HTR-8/SVneo (cell line): ENCODE measurements at places on chromosomes 1 and 21.

- no peak for DNase-seq
Observed at GRCh38 chr1:232057217-232057895, 430.8 kb downstream of the DISC1 start.

GRCh38 chr1:41616563-41616962 is 132.1 kb upstream of the EDN2 start:
- no peak for DNase-seq

DNA sequence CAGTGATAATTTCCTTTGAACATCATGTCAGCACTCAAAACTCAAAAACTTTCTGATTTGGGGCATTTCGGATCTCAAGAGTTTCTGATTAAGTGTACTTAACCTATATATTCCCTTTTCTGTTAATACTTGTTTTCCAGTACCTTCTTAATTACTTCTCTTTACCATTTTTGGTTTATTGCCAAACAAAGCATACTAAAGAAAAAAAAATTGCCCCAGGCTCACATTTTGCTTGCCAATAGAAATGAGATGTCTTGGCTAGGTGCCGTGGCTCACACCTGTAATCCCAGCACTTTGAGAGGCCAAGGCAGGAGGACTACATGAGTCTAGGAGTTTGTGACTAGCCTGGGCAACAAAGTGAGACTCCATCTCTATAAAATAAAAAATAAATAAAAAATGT is 4.8 kb downstream of the PSMD4 start:
- no peak for DNase-seq

GRCh38 chr1:56142301-56142700 is 437.1 kb downstream of the PLPP3 start:
- DNase-seq = no peak

- no peak for DNase-seq
Observed at GRCh38 chr1:194355488-194356106, 1169.2 kb upstream of the B3GALT2 start.

DNA sequence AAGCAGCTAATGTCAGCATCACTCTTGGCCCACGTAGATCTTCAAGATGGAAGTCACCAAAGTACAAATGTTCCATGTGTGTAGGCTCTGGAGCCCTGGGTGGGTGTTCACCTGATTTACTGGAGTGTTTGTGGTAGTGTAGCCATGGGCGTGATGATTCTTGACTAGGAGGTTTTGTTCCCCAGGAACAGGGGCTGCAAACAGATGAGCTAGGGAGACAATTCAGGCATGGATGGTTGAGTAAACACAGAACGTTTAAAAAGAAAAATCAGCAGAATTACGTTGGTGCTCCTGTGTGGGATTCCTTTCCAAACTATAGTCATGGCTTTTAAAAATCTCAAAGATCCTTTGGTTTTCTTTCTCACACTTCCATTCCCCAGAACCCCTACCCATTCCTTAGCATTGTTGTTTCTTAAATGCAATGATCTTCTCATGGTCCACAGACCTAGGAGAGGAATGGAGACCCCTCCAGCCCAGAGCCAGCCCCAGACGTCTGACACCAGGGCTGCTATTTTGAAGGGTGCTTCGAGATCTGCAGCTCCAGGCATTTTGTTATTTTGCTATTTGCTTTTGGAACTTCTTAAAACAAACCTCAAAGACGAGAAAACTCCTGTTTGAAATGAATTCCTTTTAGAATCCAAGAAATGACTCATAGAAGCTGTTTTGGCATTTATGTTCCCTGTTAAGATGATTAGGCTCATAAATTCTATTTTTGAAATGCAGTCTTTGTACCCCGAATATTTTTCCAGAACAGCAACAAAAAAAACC is 115.1 kb downstream of the ETS2 start:
- no peak for DNase-seq

- DNase-seq = no peak
Observed at GRCh38 chr21:40652436-40652835, 194.5 kb downstream of the DSCAM start.

- peak; percentile 53 for DNase-seq
Observed at GRCh38 chr1:28091043-28091781, 2.8 kb upstream of the EYA3 start.

DNA sequence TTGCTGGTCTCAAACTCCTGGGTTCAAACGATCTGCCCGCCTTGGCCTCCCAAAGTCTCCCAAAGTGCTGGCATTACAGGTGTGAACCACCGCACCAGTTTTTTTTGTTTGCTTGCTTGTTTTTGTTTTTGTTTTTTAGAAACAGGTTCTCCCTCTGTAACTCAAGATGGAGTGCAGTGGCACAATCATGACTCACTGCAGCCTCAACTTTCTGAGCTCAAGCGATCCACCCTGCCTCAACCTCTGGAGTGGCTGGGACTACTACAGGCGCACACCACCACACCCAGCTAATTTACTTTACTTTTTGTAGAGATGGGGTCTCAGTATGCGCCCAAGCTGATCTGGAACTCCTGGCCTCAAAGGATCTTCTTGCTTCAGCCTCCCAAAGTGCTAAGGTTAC is 47.3 kb upstream of the USP1 start:
- DNase-seq = no peak

GRCh38 chr1:179124873-179125272 is 43.0 kb downstream of the TOR3A start:
- DNase-seq = no peak

- DNase-seq = peak; percentile 60
Observed at GRCh38 chr1:219385787-219386427, 212.2 kb downstream of the LYPLAL1 start.

GRCh38 chr1:211895126-211895759 is 64.7 kb upstream of the LPGAT1 start:
- no peak for DNase-seq

- DNase-seq = no peak
Observed at GRCh38 chr1:165501330-165501969, 42.4 kb upstream of the LRRC52 start.

DNA sequence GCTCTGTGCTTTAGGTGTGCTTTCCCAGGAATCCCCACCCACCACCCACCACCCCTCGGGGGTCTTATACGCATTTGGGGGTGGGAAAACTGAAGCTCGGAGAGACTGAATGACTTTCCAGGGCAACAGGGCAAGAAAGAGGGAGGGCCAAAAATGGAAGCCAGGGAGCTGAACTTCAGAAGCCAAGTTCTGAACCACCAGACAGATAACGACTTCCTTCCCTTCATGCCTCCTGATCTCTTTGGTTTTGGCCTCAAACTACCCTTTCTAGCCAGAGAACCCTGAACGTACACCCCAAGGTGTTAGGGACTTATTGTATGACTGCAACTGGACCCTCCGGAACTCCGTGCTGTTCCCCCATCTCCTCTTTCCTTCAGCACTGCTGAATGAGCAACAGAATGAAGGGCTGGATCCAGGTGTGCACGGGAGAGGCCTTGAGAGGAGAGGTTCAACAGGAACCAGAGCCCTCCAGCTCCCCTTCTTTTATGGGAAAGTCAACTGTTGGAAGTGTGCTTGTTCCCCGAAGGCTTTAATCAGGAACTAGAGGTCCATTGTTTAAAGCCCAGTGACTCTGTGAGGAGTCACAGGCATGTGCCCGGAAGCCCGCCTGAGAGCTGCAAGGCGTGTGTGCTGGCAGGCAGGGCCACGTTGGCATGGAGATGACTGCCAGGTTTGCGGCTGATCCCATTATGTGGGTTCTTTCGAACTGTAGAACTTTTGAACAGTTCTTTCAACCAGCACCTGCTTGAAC is 3.1 kb downstream of the BACE2 start:
- no peak for DNase-seq

DNA sequence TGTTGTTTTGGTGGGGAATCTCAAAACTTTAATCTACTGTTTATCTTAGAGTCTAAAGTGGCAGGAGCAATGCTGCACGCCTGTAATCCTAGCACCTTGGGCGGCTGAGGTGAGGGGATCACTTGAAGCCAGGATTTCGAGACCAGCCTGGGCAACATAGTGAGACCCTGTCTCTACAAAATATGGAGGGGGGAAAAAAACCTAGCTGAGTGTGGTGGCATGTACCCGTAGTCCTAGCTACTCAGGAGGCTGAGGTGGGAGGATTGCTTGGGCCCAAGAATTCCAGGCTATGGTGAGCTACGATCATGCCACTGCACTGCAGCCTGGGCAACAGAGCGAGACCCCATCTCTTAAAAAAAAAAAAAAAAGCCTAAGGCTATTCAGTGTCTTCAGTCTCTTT is 38.1 kb downstream of the POFUT2 start:
- DNase-seq = no peak

- no peak for DNase-seq
Observed at GRCh38 chr1:247336390-247336789, 4.7 kb upstream of the ZNF496 start.

- DNase-seq = no peak
Observed at GRCh38 chr1:31505911-31506497, 70.3 kb upstream of the TINAGL1 start.

DNA sequence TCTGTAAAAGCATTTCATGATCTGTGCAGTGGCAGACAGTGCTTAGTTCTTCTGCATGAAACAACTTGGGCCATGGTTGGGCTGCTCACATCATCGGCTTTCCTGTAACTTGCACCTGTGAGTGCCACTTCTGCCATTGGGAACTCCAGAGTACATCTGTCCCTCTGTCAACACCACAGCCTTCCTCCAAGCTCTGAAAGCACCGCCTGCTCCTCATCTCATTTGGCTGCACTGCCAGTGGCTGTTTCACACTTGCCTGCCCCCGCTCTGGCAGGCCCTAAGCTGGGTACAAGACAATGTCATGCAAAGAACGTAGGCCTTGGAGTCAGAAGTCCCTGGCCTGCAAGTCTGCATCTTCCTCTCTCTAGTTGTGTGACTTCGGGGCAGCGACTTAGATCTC is 46.4 kb downstream of the DDX20 start:
- no peak for DNase-seq

DNA sequence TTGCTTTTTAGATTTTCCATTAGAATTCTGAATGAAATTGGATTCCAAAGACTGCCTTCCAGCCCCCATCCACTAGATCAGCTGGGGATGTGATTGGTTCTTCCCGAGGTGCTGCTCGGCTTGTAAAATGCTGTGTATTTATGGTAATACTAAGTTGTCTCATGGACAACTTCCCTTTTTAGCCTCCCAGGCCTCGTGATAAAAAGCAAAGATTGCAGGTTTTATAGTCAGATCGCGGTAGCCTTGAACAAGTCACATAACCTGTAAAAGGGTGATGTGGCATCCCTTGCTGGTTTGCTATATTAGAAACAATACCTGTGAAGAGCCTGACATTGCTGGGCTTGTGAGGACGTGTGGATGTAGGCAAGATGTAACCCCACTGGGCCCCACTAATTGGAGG is 10.4 kb downstream of the MUL1 start:
- no peak for DNase-seq

- DNase-seq = no peak
Observed at GRCh38 chr1:196403803-196404690, 204.2 kb downstream of the KCNT2 start.

- no peak for DNase-seq
Observed at GRCh38 chr1:41277371-41277975, 35.4 kb upstream of the SCMH1 start.

DNA sequence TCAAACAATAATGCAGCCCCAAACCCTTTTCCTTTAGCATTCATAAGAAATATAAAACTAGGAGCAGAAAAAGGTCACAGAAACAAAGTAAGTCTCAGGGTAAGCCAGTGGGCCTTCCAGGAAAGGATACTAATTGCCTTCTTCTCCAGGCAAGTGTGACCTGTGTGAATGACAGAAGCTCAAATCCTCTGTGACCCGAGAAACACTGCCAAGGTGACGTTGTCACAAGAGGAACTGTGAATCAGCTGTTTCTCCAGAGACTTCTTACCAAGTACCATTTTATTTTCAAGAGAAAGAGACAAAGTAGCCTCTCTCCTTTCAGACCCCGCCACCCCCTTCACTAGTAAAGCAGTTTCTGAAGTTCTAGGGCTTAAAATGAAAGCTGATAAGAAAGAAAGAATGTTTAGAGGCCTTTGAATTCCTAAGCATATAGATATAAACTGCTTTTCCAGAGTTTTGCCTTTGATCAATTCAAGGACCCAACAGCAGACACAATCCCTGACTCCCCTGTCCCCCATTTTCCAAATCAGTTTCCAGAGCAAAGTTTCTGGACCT is 155.6 kb downstream of the NUF2 start:
- DNase-seq = no peak

- no peak for DNase-seq
Observed at GRCh38 chr1:151936653-151937052, 27.3 kb upstream of the THEM4 start.

DNA sequence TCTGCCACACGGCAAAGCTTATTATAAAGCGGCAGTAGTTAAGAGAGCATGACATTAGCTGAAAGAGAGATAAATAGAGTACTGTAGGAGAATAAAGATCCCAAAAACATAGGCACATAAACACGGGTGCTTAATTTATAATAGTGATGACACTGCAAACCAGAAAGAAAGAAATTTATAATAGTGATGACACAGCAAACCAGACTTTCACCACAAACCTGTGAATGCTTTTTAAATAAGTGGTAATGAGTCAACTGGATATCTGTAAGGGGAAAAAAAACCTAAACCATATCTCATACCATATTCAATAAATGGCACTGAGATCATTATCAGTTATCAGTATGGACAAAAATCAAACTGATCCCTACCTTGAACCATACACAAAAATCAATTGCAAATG is 25.5 kb downstream of the USP1 start:
- DNase-seq = no peak

DNA sequence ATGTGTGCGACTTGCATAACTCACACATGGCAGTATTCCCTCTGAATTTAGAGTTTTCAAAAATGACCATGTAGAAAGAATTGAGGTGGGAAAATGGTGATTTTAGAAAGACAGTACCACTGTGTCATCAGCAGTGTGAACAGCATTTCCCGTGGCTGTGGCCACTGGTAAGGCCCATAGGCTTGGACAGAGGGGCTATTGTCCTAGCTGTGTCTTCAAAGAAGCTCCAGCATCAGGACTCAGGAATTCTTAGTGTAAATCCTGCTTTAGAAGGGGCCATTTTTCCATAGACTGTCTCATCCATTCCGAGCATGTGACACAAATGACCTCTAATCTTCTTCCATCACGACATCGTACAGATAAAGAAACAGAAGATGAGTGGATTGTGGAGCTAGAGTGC is 119.3 kb upstream of the BACE2 start:
- DNase-seq = no peak

GRCh38 chr21:16192902-16193301 is 463.1 kb downstream of the USP25 start:
- no peak for DNase-seq
